ENCODE measurements at places on chromosomes 12 and 14. TPM values are rescaled to one million over a fixed set of nuclear protein-coding genes. Genes with fewer than 3 reads are reported as not detected.

DNA sequence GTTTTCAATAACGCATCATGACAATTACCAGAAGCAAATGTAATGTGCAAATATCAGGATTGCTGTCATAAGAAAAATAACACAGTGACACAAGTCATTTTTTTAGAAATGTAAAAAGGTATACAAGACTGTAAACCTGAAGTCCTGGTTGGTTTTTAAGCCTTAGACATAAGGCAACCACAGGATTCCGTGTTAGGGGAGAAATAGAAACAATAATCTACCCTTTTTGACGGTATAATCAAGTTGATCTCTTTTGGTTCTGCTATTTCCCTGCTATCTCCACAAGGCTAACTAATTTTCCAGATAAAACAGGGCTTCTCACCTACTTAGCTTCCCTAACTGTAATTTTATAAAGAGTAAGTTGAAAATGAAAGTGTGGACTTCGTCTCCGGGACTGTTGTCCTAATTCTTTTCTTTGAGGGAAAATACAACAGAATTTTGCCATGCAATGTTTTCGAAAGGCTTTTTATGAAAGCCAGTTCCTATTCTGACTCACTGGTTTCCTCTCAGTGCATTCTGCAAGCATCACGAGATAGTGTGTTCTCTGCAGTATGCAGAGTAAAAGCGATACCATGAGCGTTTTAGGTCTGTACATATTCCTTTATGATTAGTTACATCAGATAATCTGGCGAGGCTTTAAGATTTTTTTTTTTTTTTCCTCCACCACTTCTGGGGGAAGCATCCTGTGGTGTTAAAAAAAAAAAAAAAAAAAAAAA is 10.6 kb downstream of the MYO1H start:
- no peak overlapping the region for H3K4me3 ChIP-seq
- H3K27ac ChIP-seq = no peak overlapping the region
- peak; percentile 6 for DNase-seq

- H3K36me3 ChIP-seq = no peaks in the 10 kb centered on the region
- H3K4me1 ChIP-seq = no peaks in the 10 kb centered on the region
- H3K27ac ChIP-seq = no peak overlapping the region
- DNase-seq = no peak
- H3K27me3 ChIP-seq = no peaks in the 10 kb centered on the region
- H3K4me3 ChIP-seq = no peak overlapping the region
Observed at GRCh38 chr14:87233266-87233665, 759.7 kb downstream of the GALC start.

DNA sequence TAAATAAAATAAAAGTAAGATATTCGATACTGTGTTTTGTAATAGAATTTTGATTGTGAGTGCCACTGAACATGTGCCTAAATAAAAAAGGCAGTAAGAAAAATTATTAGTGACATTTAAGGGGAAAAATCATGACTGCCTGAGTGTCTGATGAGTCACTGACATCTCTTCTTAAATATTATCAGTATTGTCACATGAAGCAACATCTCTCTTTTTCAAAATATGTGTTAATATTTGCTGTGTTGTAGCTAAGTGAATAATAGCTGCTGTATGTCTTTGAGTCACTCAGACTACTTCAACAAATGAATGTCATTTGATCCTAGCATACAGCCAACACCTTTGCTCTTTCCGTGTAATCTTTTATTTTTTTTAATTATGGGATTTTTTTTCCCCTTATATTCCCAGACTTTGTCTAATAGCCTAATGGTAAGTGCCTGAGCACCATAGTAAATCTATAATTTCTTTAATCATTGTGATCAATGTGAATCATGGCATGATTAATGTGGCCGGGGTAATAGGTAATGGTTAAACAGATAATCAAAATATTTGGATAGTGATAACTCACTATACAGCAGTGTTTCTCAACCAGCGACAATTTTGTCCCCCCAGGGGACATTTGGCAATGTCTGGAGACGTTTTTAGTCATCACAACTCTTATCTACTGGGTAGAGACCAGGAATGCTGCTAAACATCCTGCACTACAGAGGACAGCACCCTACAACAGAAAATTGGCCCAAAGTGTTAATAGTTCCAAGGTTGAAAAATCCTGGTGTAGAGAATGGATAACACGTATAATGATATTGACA is 11.7 kb upstream of the OTX2 start:
- H3K4me3 ChIP-seq = no peak overlapping the region
- H3K27ac ChIP-seq = no peak overlapping the region
- H3K27me3 ChIP-seq = peaks cover 5% of the 10 kb centered on the region
- H3K4me1 ChIP-seq = no peaks in the 10 kb centered on the region
- H3K36me3 ChIP-seq = no peaks in the 10 kb centered on the region

GRCh38 chr12:14258575-14258940 is 106.9 kb upstream of the ATF7IP start:
- no peak for DNase-seq
- H3K36me3 ChIP-seq = no peaks in the 10 kb centered on the region
- H3K4me3 ChIP-seq = no peak overlapping the region

DNA sequence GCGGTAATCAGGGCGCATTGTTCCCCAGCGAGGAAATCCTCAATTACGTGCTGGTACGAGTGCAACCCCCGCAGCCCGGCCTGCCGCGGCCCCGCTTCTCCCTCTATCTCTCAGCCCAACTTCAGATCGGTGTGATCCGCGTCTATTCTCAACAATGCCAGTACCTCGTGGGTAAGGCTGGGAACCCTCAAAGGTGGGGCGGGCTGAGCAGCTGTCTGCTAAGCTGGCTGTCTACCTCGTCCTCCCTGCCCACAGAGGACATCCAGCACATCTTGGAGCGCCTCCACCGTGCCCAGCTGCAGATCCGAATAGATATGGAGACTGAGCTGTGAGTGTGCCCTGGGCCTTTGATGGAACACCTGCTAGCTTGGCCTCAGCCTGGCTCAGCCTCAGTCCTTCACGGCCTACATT is 996 bp downstream of the REC8 start:
- no peak overlapping the region for H3K4me3 ChIP-seq
- H3K27ac ChIP-seq = no peak overlapping the region
- H3K27me3 ChIP-seq = no peaks in the 10 kb centered on the region
- H3K4me1 ChIP-seq = no peaks in the 10 kb centered on the region
- no peak for DNase-seq

DNA sequence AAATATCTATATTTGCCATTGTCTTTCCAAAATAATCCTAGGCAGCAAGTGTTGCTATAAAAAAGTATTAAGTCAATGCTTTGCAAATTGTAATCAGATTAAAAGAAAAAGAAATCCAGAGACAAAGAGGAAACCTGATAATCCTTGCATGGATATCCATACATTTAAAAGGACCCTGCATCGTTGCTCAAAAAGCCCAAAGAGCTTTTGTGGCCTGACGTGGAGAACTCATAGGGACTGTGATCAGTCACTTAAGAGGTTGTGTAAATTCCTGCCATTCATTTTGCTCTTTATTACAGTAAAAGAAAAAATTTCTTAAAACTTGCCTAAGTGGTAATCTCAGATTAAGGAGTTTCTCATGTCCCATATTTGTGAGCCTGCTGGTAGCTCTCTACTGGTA is 392.6 kb downstream of the C12orf75 start:
- H3K4me3 ChIP-seq = no peak overlapping the region
- no peak overlapping the region for H3K27ac ChIP-seq
- DNase-seq = no peak
- no peaks in the 10 kb centered on the region for H3K4me1 ChIP-seq
- no peaks in the 10 kb centered on the region for H3K36me3 ChIP-seq
- no peaks in the 10 kb centered on the region for H3K27me3 ChIP-seq

- no peaks in the 10 kb centered on the region for H3K36me3 ChIP-seq
- H3K4me1 ChIP-seq = no peaks in the 10 kb centered on the region
- H3K27me3 ChIP-seq = no peaks in the 10 kb centered on the region
- DNase-seq = no peak
Observed at GRCh38 chr12:89968151-89968700, 259.6 kb upstream of the ATP2B1 start.

- H3K4me3 ChIP-seq = no peak overlapping the region
- H3K36me3 ChIP-seq = no peaks in the 10 kb centered on the region
- H3K27me3 ChIP-seq = no peaks in the 10 kb centered on the region
Observed at GRCh38 chr12:12926571-12927071, 25.3 kb downstream of the GPRC5D start.

GRCh38 chr14:51511265-51511664 is 140.4 kb upstream of the FRMD6 start:
- H3K36me3 ChIP-seq = no peaks in the 10 kb centered on the region
- peaks cover 13% of the 10 kb centered on the region for H3K4me1 ChIP-seq
- DNase-seq = no peak
- no peaks in the 10 kb centered on the region for H3K27me3 ChIP-seq
- no peak overlapping the region for H3K4me3 ChIP-seq
- H3K27ac ChIP-seq = no peak overlapping the region

- H3K27me3 ChIP-seq = no peaks in the 10 kb centered on the region
- DNase-seq = no peak
- no peak overlapping the region for H3K4me3 ChIP-seq
- H3K4me1 ChIP-seq = no peaks in the 10 kb centered on the region
- peaks cover 9% of the 10 kb centered on the region for H3K36me3 ChIP-seq
- no peak overlapping the region for H3K27ac ChIP-seq
Observed at GRCh38 chr14:75022655-75023054, 19.9 kb downstream of the EIF2B2 start.

GRCh38 chr14:104442107-104442551 is 137.4 kb upstream of the C14orf180 start:
- H3K27me3 ChIP-seq = no peaks in the 10 kb centered on the region
- H3K4me3 ChIP-seq = no peak overlapping the region
- no peaks in the 10 kb centered on the region for H3K36me3 ChIP-seq
- DNase-seq = no peak

Gene AJUBA
- 57.0 TPM for total RNA-seq

Gene TM7SF3
- total RNA-seq = 92.2 TPM

Gene NDUFA12
- total RNA-seq = 102 TPM

Gene ALX1
- total RNA-seq = not detected

Gene C14orf180
- not detected for total RNA-seq

Gene PDZRN4
- not detected for total RNA-seq

Gene GPRC5D
- total RNA-seq = not detected

Gene CCDC196
- total RNA-seq = not detected
